Stomach (tissue), 19 donors: ENCODE measurements at places on chromosomes 1 and 21.

- peak; percentile 28 for DNase-seq
Observed at GRCh38 chr1:90347366-90347765, 352.5 kb downstream of the ZNF326 start.

DNA sequence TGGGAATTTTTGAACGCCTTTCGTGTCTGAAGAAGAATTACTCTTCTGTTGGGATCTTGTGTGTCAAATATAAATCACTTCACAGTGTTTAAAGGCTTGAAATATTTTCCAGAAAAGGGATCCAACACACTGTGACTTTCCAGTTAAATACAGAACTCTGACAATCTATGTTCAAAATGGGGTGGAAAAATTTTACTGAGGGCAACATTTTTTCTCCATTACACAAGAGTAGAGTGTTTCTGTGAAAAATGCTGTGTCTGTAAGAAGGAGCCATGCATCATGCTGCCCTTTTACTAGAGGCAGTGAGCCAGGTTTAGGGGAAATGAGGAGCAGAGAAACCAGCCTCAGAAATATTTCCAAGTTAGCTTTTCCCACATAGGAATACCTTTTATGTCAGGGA is 86.5 kb downstream of the VPS13D start:
- no peak for DNase-seq

- no peak for DNase-seq
Observed at GRCh38 chr1:47912756-47913155, 84.4 kb downstream of the TRABD2B start.

DNA sequence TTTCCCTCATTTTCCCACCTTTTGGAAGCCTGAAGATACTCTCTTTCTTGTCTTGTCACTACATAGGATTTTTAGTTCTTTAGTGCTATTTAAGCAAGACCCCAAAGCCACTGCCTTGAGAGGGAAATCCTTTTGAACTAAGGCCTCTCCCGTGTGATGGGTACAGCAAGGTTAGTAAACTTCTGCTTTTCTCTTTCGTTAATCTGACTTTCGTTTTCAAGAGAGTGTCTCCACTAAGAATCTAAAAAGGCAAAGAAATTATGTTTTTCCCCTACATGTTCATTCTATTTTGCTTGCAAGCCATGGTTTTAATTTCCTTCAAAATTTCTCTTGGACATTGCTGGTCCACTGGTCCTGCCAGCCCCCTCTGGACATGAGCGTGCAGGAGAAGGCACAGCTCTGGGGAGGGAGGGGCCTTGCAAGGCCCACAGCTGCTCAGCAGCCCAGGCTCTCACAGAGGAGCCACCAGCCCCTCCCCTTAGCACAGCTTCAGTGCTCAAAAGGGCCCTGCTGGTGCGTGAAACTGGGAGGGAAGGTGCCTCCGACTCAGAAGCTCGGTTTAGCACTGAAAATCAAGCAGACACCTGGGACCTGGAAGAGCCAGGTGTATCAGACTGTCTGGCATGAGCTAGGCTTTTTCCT is 210.9 kb upstream of the GALNT2 start:
- peak; percentile 26 for DNase-seq

GRCh38 chr1:229434005-229434640 is at the start of gene ACTA1:
ACTA1 (minus strand) TSS chr1:229434094; CDS start chr1:229433115, 979 bp downstream.
- DNase-seq, result peak; percentile 26

- DNase-seq, result no peak
Observed at GRCh38 chr1:27301052-27301422, 20.9 kb upstream of the TMEM222 start.
